NCI-H2029 treated with DMSO at 0.1 percent for 48 hours (cell line): ENCODE measurements at places on chromosomes 16 and 17.

DNA sequence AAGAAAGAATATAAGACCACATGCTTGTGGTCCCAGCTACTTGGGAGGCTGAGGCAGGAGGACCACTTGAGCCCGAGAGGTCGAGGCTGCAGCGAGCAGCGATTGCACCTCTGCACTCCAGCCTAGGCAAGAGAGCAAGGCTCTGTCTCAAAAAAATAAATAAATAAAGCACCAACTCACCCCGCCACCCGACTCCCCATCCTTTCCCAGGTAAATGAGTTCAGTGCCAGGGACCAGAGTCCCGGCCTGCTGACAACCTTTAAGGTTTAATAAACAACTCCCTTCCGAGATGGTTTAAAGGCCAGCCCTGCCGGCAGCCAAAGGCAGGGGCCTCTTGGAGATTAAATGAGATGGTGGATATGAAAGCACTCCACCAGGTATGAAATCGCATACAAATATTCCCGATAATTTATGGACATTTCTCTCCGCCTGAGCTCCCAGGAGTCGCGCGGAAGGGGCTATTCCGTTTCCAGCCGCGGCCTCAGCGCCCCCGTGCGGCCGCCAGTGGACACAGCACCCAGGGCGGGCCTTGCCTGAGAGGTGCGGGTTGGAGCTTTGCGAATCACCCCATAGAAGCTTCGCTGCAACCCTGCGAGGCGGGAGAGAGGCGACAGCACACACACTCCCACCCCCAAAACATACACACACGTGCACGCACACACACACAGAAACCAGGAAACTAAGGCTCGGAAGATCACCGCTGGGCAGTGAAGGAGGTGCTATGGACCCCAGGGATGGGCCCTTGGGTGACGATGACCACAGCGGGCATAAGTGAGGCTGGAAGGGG is 4.0 kb upstream of the RPL38 start:
- no peak for DNase-seq

DNA sequence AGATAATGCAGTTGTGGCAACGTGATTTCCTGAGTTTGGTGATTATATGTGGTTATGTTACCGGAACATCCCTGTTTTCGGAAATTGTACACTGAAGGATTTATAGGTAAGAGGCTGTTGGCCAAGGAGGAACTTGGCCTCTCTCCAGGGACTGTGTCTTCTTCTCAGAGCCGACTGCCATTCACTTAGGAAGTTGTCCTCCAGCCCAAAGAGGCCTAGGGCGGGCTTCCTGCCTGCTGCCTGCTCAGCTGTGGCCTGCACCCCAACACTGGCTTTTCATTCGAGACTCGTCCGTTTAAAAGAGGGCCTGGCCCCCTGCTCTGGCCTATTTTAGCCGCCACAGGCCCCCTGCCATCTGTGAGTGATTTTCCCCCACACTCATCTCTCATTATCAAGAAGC is 64.3 kb downstream of the ZDHHC7 start:
- peak; percentile 49 for DNase-seq

GRCh38 chr16:79599256-79599836 is 1.2 kb downstream of the MAF start:
- no peak for DNase-seq

- DNase-seq = no peak
Measured at GRCh38 chr17:9291912-9292560, 270.7 kb downstream of the NTN1 start.

DNA sequence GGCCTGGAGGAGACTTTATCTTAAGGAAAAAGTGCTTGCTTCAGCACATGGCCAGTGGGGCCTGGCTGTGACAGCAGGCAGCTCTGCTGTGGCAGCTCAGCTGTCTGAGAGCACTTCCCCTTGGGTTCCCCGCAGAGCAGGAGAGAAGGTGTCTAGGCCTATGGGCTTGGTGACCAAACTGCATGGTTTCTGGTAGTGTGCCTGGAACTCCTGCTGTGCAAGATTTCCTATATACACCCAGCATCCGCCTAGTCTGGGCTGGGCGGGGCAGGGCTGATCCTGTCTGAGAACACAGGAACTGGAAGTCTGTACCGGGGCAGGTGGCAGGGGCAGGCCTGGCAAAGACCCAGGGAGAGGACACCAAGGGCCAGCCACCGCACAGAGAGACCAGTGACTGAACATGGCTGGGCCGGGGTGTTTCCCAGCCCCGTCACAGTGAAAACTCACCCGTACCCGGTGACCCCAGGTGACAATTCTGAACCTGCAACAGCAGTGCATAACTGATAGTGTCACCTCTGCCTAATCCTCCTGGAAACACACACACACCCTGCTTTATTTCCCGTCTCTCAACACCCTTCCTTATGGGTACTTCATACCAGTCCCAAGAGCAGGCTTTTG is 39.3 kb downstream of the CHD9 start:
- DNase-seq = peak; percentile 26

DNA sequence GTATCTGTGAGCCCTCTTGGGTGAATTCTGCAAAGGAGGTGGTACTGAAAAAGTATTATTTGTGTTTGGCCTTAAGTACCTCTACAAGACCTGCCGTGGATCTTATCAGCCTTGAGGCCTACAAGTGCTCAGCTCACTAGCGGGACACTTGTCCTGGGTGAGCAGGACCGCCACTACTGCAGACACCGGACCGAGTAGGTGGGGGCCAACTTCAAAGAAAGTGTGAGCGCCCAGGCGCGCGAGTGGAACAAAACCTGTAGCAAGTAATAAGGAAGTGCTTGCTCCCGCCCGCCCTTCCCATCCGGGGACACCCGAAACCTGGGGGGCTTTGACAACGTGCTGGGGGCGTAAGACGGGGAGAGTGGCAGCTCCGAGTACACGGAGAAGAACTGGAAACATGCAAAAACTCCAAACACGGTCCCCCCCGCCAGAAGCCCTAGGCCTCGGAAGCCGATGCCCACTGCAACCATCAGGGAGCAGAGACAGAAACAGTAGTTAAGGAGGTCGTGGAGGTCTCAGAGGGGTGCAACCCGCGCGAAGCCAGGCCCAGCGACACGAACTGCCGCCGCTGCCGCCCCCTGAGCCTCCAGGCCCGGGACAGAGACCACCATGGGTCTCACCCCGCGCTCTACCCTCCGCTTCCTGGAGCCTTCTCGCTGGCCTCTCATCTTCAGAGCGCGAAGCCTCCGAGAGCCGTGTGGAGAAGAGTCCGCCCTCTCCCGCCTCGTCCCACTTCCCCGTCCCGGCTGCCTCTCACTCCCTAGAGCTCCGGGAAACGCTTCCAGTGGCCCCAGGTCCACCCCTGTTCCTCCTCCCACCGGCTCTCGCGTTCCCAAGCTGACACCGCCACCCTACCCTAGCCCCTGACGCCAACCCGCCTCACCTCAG is 537 bp downstream of the CNOT1 start:
- DNase-seq = no peak

- no peak for DNase-seq
Measured at GRCh38 chr17:55436224-55437158, 14.9 kb upstream of the MMD start.

GRCh38 chr17:68029512-68030215 is 5.9 kb upstream of the KPNA2 start:
- no peak for DNase-seq

DNA sequence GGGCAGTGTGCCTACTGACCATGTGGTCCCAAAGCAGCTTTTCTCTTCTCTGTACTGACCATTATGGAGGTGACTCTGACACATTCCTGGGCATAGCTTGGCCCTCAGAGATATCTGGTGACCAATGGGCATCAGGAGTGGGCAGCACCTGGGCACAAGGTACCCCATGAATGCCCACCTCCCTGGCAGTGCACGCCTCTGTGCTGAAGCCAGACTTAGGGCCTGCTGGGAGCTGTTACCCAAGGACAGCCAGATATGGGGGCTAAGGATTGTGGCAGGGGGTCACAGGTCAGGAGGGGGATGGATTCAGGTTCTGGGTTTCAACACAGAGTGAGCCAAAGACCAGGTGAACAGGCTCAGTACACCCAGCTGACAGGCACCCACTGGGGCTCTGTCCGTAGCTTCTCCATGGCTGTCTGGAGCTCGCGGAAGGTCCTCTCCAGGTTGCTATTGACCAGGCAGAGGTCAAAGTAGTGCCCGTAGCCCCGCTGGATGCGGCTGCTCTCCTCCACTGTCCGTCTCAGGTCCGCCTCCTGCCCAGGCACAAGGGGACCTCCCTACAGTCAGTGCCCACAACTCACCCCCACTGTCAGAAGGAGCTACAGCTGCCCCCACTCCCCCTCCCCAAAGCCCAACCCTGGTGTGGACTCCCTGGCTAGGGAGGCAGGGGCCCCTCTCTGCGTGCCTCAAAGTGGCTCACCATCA is 29.7 kb downstream of the MPP2 start:
- no peak for DNase-seq

GRCh38 chr16:31223044-31223443 is 6.1 kb upstream of the PYDC1 start:
- DNase-seq = no peak

- no peak for DNase-seq
Measured at GRCh38 chr17:74072340-74072739, 131.1 kb upstream of the RPL38 start.

DNA sequence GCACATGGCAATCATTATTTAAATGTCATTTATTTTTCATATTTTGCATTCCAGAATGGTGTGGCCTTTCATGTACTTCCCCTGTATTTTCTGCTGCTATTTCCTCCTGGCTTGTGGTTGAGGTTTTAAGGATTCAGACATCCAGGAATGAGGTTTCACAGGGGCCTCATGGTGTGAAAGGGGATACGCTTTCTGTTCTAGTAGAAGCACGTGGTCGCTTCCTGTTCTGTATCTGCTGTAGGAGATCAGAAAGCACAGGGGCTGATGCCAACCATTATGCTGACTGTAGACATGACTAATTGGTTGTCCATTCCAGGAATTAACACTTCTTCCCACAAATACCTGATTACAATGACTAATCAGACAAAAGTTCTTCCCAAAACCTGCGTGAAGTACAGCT is 405.9 kb downstream of the SHISA9 start:
- no peak for DNase-seq

- DNase-seq = no peak
Measured at GRCh38 chr17:59199398-59199797, 10.4 kb upstream of the SMG8 start.

DNA sequence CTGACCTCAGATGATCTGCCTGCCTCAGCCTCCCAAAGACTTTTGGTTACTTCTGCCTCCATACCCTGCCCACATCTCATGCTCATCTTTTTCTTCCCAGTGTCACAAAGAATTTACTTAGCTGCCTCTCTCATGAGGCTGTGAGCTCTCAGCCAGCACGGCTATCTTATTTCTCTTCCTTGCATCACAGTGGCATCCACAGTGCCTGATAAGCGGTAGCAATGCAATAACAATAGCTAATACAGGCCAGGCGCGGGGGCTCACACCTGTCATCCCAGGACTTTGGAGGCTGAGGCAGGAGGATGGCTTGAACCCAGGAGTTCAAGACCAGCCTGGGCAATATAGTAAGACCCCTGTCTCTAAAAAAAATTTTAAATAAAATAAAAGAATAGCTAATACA is 15.5 kb upstream of the MARVELD3 start:
- DNase-seq = no peak

DNA sequence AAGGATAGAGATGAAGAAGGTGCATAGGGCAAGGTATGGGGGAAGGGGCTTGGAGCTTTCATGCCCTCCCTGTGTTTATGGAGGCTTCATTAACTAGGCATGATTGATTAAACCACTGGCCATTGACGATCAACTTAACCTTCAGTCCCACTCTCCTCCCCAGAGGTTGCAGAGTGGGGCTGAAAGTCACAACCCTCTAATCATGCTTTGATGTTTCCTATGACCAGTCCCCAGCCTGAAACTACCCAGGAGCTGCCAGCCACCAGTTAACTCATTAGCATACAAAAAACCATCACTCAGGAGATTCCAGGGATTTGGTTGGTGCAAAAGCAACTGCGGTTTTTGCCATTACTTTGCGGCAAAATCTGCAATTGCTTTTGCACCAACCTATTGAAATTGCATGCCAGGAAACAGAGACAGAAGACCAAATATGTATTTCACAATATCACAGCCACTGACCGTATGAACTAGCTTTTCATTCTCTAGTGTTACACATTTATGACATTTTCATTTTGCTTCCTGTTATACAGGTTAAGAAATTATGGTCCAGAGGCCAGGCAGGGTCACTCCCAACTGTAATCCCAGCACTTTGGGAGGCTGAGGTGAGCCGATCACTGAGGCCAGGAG is 5.4 kb downstream of the GFOD2 start:
- no peak for DNase-seq

- no peak for DNase-seq
Measured at GRCh38 chr16:66548868-66549267, 1.1 kb downstream of the TK2 start.
